Stimulated activated CD4-positive, alpha-beta T cell treated with anti-CD3 and anti-CD28 coated beads, Interleukin-12 subunit alpha, Interleukin-12 subunit beta, amount 100 ng/mL, for 48 hours (primary cell): ENCODE measurements at places on chromosomes 6 and 20.

DNA sequence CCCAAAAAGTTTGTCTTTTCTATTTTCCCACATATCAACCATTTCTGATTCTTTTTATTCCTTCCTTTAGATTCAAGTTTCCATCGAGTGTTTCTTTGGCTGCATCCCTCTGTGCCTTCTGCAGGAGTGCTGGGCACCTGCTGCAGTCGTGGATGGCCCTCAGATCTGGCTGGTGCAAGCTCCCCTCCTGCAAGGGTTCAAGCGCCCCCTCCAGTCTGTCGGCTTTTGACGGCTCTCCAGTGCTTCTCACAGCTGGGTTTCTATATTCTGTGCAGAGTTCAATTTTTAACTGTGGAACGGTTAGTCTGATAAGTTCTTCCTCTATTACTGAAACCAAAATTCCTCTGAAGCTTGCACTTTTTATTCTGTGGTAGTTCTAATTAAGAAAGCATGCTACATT lies 132.1 kb downstream of the HUS1B start:
- no peak for DNase-seq

DNA sequence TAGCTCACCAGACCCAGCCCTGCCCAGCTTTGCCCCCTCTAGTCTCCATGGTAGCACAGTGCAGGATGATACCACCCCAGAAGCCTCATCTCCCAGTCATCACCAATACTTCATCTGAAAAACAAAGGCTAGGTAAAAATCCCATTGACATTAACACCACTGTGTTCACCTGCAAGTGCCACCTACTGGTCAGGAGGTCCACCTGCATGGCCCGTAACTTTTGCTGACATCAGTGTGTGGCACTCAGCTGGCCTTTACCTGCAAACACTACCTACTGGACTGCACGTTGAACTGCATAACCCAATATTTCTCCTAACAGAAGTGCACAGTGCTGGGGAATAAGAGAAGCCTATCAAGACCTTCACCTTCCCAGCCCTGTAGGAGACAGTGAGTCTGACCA lies 234.7 kb upstream of the ADGRB3 start:
- DNase-seq = no peak

GRCh38 chr20:23243791-23244155 lies 106.8 kb upstream of the NXT1 start:
- no peak for DNase-seq

GRCh38 chr20:57122536-57123489 lies 143.6 kb downstream of the BMP7 start:
- no peak for DNase-seq
